Left cardiac atrium (tissue), 4 donors: ENCODE measurements at places on chromosomes 7 and 10. TPM values are rescaled to one million over a fixed set of nuclear protein-coding genes. Genes with fewer than 3 reads are reported as not detected.

- DNase-seq: no peak
Measured at GRCh38 chr7:15085366-15085765, 182.8 kb upstream of the DGKB start.

GRCh38 chr10:13686331-13686752 lies 99.6 kb downstream of the PRPF18 start:
- peak; percentile 47 for DNase-seq

DNA sequence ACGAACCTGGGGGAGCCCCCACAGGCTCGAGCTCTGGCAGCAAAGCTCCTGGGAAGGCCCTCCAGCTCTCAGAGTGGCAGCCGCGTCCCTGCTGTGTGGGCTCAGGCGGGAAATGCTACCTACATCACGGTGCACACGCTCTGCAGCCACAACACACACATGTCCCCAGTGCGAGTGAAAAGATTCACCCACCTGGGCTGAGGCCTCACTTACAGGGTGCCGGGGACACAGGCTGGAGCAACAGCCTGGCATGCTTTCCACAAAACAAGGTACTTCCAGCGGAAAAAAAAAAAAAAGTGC lies 410.4 kb upstream of the FOXK1 start:
- DNase-seq: no peak

DNA sequence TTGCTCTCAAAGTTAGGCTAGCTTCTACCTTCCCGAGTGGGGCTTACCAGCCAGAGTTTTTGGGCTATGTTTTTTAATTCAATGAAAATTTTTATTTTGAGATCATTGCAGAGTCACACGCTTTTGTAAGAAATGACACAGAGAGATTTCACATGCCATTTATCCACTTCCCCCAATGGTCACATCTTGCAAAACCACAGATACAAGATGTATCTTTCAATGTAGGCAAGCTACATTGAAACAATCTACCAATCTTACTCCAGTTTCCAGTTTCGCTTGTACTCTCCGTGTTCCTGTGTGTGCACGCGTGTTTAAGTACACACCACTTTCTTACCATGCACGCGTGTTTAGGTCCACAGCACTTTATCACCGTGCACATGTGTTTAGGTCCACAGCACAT lies 89.4 kb upstream of the LEP start:
- no peak for DNase-seq

BTAF1 gene
- 12.0 TPM for total RNA-seq

GIMAP2 gene
- 7.0 TPM for total RNA-seq

HOXA9 gene
- not detected for total RNA-seq
